Spinal cord (tissue), 10 donors: ENCODE measurements at places on chromosomes 6 and 20. TPM values are rescaled to one million over a fixed set of nuclear protein-coding genes. Genes with fewer than 3 reads are reported as not detected.

The GABRR1 gene
- not detected for total RNA-seq

DNA sequence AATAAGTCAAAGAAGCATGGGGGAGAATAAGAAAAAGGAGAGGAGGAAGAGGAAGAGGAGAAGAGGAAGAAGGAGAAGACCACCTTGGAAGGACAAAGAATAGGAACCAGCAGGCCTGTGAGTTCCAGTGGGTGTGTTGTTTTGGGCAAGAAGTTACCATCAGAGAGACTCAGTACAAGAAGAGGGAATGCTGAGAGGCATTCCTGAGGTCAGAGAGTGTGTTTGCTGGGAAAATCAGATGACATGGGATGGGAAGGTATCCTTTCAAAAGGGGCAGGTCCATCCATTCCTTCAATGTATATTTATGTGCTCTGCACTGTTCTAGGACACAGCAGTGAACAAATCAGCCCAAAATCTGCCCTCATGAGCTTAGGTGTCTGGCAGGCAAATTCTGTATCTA is 40.5 kb upstream of the PRIM2 start:
- DNase-seq: no peak

The ZSCAN16 gene
- 9.5 TPM for total RNA-seq

DNA sequence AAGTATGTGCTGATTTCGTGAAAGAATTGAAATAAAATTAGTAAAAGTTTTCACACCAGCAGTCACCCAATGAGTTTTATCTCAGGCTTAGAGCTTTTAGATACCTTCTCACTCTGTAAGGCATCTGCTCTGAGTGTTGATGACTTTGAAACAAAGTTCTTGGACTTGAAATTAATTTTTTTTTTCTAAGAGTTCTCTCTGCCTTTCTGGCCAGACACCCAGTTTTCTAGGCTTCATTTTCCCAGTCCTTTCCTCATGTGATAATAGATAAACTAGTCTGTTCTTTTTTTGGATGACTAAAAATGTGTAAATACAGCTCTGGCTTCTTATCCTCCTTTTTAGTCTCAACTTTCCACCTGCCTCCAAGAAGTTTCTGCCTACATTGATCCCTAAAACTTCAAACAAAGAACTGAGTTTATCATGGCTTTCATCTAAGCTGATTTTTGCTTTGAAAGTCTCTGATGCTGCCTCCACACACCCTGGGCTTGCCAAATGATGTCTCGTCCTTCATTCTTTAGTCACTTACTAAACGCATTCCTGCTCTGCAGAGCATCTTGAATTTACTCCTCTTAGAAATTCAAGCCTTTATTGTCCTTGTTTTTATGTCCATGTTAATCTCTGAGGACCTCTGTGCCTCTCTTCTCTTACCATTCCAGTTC is 32.7 kb downstream of the SLX4IP start:
- no peak for DNase-seq

GRCh38 chr6:14858808-14859207 is 387.1 kb upstream of the JARID2 start:
- DNase-seq: no peak

- DNase-seq: no peak
These were observed 174.5 kb downstream of the WDR27 start for GRCh38 chr6:169527306-169527705.

DNA sequence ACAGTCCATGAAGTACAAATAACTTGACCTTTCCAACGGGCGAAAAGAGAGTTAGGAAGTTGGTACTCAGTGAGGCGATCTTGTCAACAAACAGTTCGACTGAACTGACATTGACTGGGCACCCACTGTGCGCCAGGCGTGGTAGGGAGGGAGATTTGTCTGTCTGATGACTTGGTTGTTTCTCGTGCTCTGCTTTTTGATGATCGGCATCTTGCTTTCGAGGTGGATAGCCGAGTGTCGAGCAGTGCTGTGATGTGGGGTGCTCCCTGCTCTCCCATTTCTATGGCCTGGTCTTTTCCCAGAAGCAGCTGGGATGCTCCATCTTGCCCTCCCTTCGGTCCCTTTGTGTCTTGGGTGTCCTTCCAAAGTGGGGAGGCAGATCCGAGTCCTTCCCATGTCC is 30.4 kb downstream of the RPP40 start:
- no peak for DNase-seq

GRCh38 chr20:39849664-39850063 is 839.4 kb downstream of the MAFB start:
- peak; percentile 63 for DNase-seq

The LRRN4 gene
- total RNA-seq: 0.20 TPM

DNA sequence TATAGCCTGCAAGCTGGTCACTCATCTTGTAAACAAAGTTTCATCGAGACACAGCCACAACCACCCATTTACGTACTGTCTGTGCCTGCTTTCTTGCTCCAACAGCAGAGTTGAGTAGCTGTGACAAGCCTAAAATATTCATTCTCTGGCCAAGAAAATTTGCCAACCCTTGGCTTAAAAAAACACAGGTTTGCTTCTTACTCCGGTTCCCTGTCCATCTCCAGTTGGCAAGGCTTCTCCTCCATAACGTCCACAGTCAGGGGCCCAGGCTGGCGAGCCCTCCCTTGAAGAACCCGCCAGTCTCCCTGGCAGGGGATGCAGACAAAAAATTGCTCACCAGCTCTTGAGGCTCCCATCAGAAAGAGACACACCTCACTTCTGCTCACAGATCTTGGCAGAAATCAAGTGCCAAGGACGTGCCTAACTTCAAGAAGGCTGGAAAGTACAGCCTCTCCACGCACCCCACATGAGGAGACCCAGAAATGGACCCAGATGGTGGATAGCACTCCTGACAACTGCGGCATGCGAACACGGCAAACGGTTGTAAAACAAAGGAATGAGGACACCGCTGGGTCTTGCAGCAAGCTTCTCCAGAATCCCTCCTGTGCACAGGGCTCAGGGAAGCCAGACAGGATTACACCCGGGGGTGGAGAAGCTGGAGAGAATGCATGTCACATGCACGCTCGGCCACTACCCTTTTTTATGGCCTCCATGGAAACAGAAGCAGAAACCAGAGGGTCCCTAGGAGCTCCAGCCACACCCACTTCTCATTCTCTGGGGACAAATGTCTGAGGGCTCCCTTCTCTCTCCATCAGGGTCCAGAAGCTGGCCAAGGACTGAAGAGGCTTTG is 59.8 kb upstream of the SIRPA start:
- DNase-seq: no peak

The SLC22A1 gene
- 0.59 TPM for total RNA-seq

The OR2H1 gene
- total RNA-seq: not detected

The VSTM2L gene
- total RNA-seq: 41.7 TPM

DNA sequence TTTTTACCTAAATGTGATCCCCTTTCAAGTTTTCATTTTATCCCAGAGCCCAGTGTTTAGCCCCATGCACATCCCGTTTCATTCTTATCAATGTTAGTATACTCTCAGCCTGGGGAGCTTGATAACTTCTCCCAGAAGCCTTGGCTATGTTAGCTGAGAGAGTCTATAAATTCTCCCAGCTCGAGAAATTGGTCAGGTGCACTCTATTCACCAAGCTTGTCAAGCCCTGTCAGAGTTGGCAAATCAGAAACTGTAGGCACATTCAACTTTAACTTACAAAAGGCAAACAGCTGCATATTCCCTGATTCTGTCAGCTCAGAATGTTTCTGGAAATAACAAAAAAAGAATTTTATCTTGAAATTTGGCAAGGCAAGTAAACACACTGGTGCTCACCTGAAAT is 62.2 kb upstream of the IMPG1 start:
- DNase-seq: no peak

GRCh38 chr20:3374296-3374695 is 33.2 kb downstream of the DNAAF9 start:
- no peak for DNase-seq

DNA sequence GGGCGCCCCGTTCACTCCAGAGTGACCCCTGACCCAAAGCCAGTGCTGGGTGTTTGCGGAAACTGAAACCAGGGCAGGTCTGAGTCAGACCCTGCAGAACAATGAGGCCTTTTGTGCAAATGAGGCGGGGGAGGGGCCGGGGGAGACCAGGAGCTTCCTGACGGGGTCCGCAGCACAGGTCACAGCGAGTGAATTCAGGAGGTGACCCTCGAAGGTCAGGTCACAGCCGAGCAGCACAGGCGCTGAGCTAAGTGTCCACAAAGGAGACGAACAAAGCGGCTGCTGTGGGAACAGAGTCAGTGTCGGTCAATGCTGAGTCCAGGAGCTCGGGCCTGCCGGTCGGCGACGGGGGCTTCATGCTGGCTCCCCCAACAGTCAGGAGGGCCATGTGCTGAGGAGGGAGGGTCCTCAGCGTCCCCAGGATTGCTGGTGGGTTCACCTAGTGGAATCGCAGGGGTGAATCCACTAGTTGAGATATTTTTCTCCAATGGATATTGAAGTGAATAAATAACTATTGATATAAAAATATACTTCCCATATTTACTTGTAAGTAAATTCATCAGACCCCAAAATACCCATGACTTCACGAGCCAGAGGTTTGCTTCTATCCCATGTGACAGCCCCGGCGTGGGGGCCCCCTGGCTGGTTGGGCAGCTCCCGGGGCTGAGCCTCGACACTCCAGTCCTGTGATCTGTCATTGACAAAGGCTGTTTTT is 188.4 kb upstream of the SULF2 start:
- DNase-seq: no peak

DNA sequence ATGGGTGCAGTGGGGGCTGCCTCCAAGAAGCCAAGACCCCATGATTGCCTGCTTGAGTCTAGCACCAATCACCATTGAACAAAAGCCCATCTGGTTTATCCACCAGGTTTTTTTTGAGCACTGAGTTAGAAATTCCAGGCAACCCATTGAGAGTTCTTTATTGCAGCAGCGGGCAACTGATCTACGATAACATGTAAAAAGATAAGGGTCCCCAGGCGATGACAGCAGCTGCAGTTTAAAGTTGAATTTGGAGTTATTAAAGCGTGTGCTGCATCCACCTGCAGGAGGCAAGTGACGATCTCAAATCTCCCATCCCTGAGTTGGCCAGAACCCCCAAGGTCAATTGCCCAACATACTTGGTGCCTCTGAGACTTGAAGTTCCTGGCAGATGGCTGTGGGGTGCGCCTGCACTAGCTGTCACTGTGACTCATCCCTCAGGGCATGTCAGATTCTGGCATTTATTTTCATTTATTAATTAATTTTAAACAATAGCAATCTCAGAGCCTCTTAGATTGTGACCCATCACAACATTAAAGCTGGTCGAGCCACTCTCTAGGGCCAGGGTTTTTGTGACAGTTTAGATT is 290.4 kb upstream of the SULF2 start:
- no peak for DNase-seq

- DNase-seq: no peak
These were observed 146.5 kb upstream of the TOP1 start for GRCh38 chr20:40882152-40882551.

DNA sequence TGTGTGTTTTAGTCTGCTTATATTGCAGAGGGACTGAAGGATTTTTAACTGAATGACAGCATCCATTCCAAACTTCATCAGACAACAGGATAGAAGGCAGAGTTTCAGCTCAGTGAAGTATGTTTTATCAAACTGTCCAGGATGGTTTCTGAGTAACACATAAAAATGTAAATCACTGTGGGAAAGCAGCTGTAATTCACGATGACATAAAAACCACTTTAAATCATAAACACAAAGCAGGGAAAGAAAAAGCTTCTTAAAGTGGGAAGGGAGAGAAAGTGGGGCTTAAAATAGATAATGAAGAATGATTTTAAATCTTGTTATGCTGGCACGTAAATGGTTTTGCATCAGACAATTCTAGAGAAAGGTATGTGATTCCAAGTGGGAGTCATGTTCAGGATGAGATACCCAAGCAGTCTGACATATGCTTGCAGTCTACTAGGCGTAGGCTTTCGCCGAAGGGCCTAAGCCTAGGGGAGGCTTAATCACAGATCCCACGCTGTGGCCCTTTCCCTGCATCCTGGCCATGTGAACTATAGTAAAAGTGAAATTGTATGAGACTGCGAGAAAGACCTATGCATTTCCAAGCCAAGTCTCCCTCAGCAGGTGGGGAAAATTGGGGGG is 610.6 kb downstream of the PRKN start:
- no peak for DNase-seq

The PNPLA1 gene
- 0.20 TPM for total RNA-seq

The IPCEF1 gene
- total RNA-seq: 11.8 TPM

The PPP1R3G gene
- total RNA-seq: 3.3 TPM

GRCh38 chr6:70599187-70599586 is 32.5 kb downstream of the SDHAF4 start:
- DNase-seq: no peak

The SLC17A3 gene
- total RNA-seq: not detected

GRCh38 chr6:72861935-72862432 is 240.1 kb downstream of the KCNQ5 start:
- no peak for DNase-seq

GRCh38 chr20:57688864-57689263 is 21.0 kb downstream of the PMEPA1 start:
- peak; percentile 88 for DNase-seq

DNA sequence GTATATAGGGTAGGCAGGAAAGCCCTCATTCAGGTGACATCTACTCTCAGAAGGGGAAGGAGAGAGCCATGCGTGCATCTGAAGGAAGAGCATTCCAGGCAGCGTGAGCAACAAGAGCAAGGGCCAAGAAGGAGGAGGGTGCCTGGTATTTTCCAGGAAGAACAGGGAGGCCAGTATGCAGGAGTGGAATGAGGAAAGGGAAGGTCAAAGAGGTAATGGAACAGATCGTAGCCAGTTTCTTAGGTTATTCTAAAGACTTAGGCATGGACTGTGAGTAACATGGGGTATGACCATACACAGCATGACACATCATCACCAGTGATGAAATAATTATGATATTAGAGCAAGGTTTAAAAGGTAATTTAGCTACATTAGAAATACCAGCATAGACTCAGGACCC is 24.1 kb downstream of the ALDH8A1 start:
- no peak for DNase-seq

- DNase-seq: no peak
These were observed 79.3 kb downstream of the PTCHD4 start for GRCh38 chr6:48031711-48032110.

- no peak for DNase-seq
These were observed 1.0 kb downstream of the PCIF1 start for GRCh38 chr20:45935416-45936046.

The FHL5 gene
- 6.5 TPM for total RNA-seq

The SEMG1 gene
- total RNA-seq: not detected

GRCh38 chr6:121506761-121507754 is 71.6 kb downstream of the GJA1 start:
- no peak for DNase-seq

- DNase-seq: no peak
These were observed 280.5 kb upstream of the MMS22L start for GRCh38 chr6:97563529-97563928.
